Hippocampal formation (tissue), 2 donors: ENCODE measurements at places on chromosomes 13 and 19.

GRCh38 chr13:50908371-50908770 is 1.2 kb upstream of the RNASEH2B start:
- DNase-seq = no peak

GRCh38 chr13:76833441-76833954 is 52.7 kb downstream of the KCTD12 start:
- DNase-seq = no peak

DNA sequence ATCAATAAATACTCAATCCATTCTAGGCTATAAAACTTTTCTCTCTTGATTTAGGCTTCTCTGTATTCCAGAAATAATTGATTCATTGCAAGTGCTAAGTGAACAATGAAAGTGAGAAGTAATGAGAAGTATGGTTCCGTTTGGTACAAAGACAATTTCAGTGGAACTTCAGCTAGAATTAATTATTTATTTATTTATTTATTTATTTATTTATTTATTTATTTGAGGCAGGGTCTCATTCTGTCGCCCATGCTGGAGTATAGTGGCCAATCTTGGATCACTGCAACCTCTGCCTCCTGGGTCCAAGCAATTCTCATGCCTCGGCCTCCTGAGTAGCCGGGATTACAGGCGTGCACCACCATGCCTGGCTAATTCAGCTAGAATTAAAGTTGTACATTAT is 262.1 kb downstream of the B3GLCT start:
- no peak for DNase-seq

DNA sequence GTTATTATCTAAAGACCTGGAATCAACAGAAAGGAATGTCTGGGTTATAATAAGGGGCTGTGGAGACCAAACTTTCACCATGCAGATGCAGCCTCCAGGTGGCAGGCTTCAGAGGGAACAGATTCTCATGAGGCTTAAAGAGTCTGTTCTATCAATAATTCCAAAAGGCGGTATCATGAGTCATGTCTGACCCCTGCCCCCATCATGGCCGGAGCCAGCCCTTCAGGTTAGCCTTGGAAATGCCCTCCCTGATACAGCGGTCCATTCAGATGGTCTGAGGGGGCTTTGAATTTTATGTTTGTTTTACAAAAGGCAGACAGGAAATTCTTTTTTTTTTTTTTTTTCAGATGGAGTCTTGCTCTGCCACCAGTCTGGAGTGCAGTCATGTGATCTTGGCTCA is 21.7 kb upstream of the LAMP1 start:
- DNase-seq = no peak

- no peak for DNase-seq
Observed at GRCh38 chr19:19615086-19615485, 3.4 kb downstream of the PBX4 start.

GRCh38 chr13:113406321-113407102 is 42.6 kb upstream of the GRTP1 start:
- DNase-seq = no peak

GRCh38 chr13:110713981-110714796 is 689 bp downstream of the ING1 start:
- peak; percentile 66 for DNase-seq

DNA sequence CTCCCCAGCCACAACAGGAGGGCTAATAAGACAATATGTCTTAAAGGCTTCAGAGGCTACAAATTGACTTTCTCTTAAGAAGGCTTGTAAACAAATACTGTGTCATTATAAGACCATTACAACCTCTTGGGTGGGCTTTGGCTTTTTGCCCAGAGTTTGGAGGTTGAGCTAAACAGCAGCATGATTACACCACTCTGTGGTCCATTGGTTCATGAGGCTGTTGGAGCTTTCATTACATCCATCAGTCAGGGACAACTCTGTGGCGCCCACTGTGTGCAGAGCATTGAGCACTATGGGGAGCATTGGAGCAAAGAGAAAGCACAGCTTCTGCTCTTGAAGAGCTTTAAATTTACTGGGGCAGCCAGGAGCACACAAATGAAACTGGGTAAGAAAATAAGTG is 75.9 kb downstream of the TNFSF11 start:
- no peak for DNase-seq

DNA sequence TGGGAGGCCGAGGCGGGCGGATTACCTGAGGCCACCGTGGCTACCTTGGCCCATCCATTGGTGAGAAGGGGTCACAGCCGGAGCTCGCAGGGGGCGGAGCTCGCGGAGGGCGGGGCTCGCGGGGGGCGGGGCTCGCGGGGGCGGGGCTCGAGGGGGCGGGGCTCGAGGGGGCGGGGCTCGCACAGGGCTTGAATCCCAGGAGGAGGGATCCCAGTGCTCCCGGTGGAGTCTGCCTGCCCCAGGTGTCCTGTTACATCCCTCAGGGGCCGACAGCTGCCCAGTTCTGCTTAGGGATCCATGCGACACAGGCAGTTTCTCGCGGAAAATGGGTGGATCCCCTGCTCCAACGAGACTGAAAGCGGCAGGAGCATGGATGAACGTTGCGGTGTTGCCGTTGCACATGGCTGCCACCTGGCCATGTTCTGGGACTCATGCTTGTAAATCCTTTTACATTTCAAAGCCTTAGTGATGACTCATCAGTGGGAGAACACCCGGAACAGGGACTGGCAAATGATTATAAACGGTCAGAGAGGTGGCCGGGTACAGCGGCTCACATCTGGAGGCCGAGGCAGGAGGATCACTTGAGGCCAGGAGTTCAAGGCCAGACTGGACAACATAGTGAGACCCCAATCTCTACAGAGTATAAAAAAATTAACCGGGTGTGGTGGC is 25.1 kb downstream of the TMPRSS9 start:
- DNase-seq = no peak

- no peak for DNase-seq
Observed at GRCh38 chr19:54871696-54872095, 2.3 kb upstream of the FCAR start.

GRCh38 chr19:48745208-48745995 is 1.3 kb downstream of the IZUMO1 start:
- DNase-seq = peak; percentile 53

DNA sequence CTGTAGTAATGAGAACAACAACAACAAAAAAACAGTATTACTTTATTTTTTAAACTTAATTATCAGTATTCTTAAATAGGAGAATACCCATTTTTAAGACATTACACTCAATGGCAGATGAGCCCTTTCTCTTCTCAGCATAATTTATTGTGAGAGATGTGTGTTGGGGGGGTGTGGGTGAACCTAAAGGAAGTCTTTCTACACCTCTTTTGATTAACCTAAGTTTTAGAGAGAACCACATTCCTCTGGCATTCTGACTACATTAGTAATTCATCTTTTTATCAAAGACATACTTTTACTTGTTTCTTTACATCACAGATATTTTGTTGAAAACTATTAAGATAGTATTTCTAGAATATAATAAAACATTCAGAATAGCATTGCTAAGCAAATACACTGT is 890.9 kb downstream of the PCDH9 start:
- no peak for DNase-seq

- no peak for DNase-seq
Observed at GRCh38 chr13:24854311-24854710, 90.3 kb downstream of the RNF17 start.
